ENCODE measurements at places on chromosomes 7 and 10. TPM values are rescaled to one million over a fixed set of nuclear protein-coding genes. Genes with fewer than 3 reads are reported as not detected.

INHBA gene
- 58.7 TPM for total RNA-seq

PHKG1 gene
- 9.4 TPM for total RNA-seq

AUTS2 gene
- total RNA-seq = 4.6 TPM

MMP21 gene
- not detected for total RNA-seq

SMO gene
- total RNA-seq = 7.5 TPM

STAM gene
- 17.9 TPM for total RNA-seq

ANKRD1 gene
- 2.2 TPM for total RNA-seq

HOXA6 gene
- not detected for total RNA-seq

TLL2 gene
- total RNA-seq = 0.06 TPM

MNX1 gene
- not detected for total RNA-seq

PDZD8 gene
- total RNA-seq = 18.8 TPM

PRRT4 gene
- under 0.01 TPM for total RNA-seq
